Stimulated activated CD4-positive, alpha-beta T cell treated with anti-CD3 and anti-CD28 coated beads, Interleukin-15, amount 100 ng/mL, for 1 hour (primary cell): ENCODE measurements at places on chromosomes 13 and 19.
A peak's percentile ranks its signal among the peaks of the same experiment; 100 is the strongest.

DNA sequence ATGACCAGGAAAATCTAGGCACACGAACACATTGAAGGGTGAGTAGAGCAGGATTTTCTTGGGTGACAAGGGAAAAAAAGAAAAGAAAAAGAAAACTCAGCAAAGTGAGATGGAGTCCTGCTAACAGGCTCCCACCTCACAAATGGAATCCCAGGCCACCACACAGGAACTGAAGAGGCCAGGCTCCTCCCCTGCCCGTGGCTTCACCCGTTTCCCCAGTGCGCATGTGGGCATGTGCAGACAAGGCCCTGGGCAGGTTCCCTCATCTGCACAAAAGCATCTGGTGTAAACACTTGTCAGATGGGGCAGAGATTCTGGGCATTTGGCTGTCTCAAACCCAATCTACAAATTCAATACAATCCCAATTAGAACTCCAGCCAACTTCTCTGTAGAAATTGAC is 24.5 kb downstream of the CFAP97D2 start:
- DNase-seq = no peak

DNA sequence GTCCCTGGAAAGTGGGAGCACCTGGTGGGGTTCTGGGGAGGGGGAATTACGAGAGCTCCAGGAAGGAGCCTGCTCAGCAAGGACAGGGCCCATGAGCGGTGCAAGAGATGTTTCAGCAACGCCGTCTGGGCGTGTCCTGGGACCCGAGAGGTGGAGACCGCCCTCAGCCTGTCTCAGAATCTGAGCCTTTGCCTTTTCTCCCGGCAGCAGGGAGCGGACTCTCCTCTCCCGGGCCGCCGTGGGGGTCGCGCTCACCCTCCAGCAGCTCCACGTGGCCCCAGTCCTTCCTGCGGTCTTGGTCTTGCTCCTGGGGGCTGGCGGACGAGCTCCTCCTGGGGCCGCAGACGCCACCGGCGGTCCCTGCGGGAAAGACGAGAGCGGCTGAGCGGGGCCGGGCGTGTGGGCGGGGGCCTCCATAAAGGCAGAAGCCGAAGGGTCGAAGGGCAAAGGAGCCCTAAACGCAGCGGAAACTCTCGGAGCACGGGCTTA is 714 bp downstream of the POLRMT start:
- no peak for DNase-seq

- no peak for DNase-seq
Observed at GRCh38 chr13:70473907-70474306, 365.7 kb upstream of the KLHL1 start.

- DNase-seq = no peak
Observed at GRCh38 chr19:33234092-33234491, 8.4 kb upstream of the SLC7A10 start.

DNA sequence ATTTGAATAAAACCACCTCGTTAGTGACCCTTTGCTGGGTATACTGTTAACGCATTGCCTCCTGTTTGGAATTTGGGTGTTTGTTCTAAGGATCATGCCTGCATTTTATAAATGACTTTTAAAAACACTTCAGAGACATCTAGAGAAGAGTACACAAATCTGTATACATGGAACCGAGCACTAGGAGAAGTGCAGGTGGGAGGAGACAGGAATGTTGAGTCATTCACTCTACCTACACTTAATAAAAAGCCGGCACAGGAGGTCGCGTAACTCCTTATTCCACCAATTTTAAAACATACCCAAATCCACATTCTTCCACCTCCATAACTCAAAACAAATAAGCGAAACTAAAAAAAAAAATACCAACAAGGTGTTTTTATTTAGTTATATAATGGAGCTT is 48.6 kb downstream of the FGF9 start:
- DNase-seq = no peak

DNA sequence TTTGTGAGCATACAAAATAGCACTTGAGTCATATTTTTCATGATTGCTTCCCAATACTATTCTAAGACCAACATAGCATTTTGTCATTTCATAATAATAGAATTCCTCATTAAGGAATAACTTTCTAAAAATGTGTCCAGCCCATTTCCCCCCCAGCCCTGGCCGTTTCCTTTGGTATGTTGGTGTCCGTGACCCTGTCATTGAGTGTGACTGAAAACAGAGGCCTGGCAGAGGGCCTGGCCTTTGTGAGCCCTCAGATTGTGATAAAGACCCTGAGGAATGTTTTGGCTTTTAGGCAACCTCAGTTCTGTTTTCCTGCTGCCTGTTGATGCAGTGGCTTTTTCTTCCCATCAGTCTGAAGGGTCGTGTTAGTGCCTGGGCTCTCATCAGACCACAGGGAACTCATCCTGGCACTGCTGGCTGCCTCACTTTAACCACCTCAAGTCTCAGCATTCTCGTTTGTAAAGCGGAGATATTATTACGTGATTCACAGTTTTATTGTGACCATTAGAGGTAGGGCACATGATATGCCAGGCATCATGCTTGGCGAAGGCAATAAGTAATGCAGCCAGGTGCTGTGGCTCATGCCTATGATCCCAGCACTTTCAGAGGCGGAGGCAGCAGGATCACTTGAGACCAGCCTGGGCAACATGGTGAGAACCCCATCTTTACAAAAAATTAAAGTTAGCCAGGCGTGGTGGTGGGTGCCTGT is 13.8 kb downstream of the SPINT2 start:
- DNase-seq = no peak

- DNase-seq = no peak
Observed at GRCh38 chr19:3873151-3873550, 4.3 kb upstream of the ZFR2 start.

DNA sequence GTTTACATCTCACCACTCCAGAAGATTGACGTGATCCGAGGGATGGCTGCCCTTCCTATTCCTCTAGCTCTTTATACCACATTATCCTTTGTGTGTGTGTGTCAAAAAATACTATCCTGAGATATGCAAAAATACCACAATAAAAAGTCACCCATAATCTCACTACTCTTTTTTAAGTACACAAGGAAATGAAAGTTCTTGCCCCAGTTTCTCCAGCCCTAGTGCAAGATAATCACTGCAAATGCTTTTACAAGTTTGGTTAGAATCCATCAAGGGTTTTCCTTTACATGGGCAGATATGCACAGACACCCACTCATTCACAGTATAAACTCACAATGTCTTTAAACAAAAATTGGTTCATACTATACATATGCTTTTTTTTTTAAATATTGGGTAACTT is 89.3 kb downstream of the DIAPH3 start:
- DNase-seq = no peak

GRCh38 chr13:113784645-113785024 is 25.6 kb downstream of the TMEM255B start:
- no peak for DNase-seq

DNA sequence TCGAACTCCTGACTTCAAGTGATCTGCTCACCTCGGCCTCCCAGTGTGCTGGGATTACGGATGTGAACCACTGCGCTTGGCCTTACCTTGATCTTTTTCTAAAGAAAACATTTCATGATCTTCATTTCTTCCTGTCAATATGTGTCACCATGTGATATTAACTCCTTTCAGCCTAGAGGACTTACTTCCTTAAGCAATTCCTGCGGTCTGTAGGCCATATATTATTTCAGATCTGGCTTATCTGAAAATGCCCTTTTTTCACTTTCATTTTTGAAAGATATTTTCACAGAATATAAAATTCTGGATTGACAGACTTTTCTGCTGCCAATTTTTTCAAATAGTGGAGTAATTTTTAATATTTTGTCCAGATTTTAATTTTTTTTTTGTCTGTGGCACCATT is 2.0 kb upstream of the GPR32 start:
- DNase-seq = no peak

- DNase-seq = no peak
Observed at GRCh38 chr13:90995001-90995400, 352.5 kb upstream of the MIR17HG start.

GRCh38 chr19:28827382-28827781 is 385.6 kb downstream of the UQCRFS1 start:
- DNase-seq = no peak

DNA sequence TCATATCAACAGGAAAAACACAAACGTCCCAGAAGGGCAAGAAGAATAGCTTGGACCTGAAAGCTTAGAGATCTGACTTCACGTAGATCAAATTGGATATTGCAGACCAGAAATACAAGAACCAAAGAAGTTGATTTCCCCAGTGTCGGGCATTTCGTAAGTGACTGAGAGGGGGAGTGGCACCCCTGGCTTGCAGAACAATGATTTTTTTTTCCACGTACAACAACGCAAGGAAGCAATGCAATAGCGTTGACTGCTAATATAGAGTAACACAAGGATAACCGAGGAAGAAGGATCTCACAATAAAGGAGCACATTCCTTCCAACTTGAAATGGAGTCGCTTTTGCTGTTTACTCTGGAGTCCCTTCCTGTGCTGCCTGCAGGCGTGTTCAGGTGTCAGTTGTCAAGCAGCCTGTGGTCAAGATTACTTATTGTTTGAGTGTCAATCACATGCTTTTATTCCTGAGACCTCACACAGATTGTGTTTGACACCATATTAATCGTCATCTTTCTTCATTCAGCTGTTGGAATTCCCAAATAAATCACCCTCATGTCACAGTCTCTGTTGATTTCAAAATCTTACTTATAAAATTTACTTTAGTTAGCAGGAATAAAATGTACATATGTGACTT is 139.4 kb downstream of the FREM2 start:
- no peak for DNase-seq

- DNase-seq = no peak
Observed at GRCh38 chr13:97337985-97338499, 95.9 kb upstream of the RAP2A start.

- no peak for DNase-seq
Observed at GRCh38 chr19:18919900-18920214, 342 bp downstream of the DDX49 start.

- DNase-seq = no peak
Observed at GRCh38 chr19:6103217-6103644, 7.1 kb downstream of the RFX2 start.

- DNase-seq = no peak
Observed at GRCh38 chr19:9871626-9872338, 36.7 kb downstream of the PIN1 start.

- DNase-seq = no peak
Observed at GRCh38 chr19:5131506-5132205, 162.7 kb downstream of the KDM4B start.

DNA sequence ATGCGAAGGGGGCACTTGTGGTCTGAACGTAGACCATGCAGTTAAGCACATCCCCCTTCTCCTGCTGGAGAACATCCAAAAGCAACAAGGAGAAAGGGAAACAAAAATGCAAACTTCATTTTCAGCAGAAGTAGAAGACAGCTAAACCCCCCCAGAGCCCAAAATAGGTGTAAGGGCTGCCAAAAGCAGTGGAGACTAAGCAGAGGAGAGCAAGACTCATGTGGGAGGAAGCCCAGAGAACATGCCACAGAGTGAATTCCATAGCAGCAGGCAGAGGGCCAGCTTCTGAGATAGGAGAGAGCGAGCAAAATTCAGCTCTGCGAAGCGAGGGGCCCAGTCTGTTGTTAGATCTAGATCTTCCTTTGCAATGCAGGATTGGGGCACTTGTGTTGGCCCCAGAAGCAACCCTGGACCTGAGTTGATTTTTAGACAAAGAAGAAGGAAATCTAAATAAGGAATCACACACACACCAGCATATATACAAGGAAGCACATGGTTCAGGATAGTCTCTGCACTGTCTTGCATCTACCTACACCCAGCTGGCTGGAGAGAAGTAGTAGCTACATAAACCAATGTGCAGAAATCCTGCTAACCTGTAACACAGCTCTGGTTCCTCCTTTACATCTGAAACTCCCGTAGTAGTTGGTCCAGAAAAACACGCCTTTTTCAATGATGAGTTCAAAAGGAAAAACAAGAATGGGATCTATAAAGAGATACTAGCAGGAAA is 199.6 kb downstream of the SPRY2 start:
- DNase-seq = no peak

GRCh38 chr13:18946738-18947137 is 234.9 kb downstream of the TUBA3C start:
- DNase-seq = no peak

DNA sequence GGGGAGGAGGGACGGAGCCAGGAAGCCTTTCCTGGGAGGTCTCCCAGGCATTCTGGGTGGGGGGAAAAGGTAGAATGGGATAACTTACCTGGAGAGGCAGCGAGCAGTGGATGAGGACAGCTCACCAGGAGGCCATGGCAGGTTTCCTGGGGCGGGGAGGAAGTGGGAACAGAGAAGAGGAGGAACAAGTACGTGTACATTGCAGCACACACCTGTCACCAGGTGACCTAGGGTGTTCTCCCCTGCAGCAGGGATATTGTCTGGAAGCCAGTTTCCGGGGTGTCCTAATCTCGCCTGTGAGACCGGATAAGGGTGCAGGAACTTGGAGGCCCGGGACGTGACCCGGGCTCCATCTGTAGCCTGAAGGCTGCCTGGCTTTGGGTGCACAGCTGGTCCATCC is at the start of gene FUT3:
FUT3 (minus strand) TSS at position 148 of the 400 bp plus-strand sequence.
- no peak for DNase-seq

GRCh38 chr19:53079313-53079924 is 23.8 kb downstream of the ZNF160 start:
- DNase-seq = no peak

GRCh38 chr13:51584731-51585672 is 740 bp downstream of the WDFY2 start:
- peak; percentile 38 for DNase-seq

- DNase-seq = no peak
Observed at GRCh38 chr13:109900320-109900719, 113.9 kb upstream of the IRS2 start.
